Smooth muscle cell of bladder (primary cell): ENCODE measurements at places on chromosomes 13 and 19. TPM values are rescaled to one million over a fixed set of nuclear protein-coding genes. Genes with fewer than 3 reads are reported as not detected.

The MEIOSIN gene
- not detected in 2 replicates for total RNA-seq

The ZNF486 gene
- 3.6 and 3.7 TPM in 2 replicates for total RNA-seq

The ZNF227 gene
- total RNA-seq: 18.6 and 18.9 TPM in 2 replicates

The POSTN gene
- total RNA-seq: 396 and 434 TPM in 2 replicates

The SERP2 gene
- total RNA-seq: 7.1 and 8.0 TPM in 2 replicates

The TMEM238 gene
- 0.14 and 0.18 TPM in 2 replicates for total RNA-seq

The JAK3 gene
- 1.00 and 2.3 TPM in 2 replicates for total RNA-seq

The CRYL1 gene
- total RNA-seq: 22.2 TPM in 2 replicates

The CEACAM20 gene
- total RNA-seq: not detected in 2 replicates

The MBD3L2 gene
- not detected in 2 replicates for total RNA-seq

The CXCL17 gene
- total RNA-seq: not detected in 2 replicates

The ADGRL1 gene
- total RNA-seq: 2.0 and 4.3 TPM in 2 replicates

The NCAN gene
- total RNA-seq: not detected in 2 replicates

The GJB6 gene
- not detected in 2 replicates for total RNA-seq

The PDE4C gene
- total RNA-seq: 0.57 and 4.9 TPM in 2 replicates

The GGN gene
- total RNA-seq: 0.14 and 0.46 TPM in 2 replicates

The ETFB gene
- 189 and 194 TPM in 2 replicates for total RNA-seq

The RYR1 gene
- under 0.01 TPM in 2 replicates for total RNA-seq

The CYP4F8 gene
- total RNA-seq: 0.14 TPM in 1 of 2 replicates, not detected in the other

The FRY gene
- total RNA-seq: 15.0 and 28.7 TPM in 2 replicates

The HAUS5 gene
- total RNA-seq: 3.0 and 3.5 TPM in 2 replicates

The SCEL gene
- total RNA-seq: under 0.01 TPM in 1 of 2 replicates, not detected in the other

The SIGLEC5 gene
- not detected in 2 replicates for total RNA-seq

The IFT88 gene
- 13.8 and 15.2 TPM in 2 replicates for total RNA-seq

The CGB8 gene
- total RNA-seq: not detected in 2 replicates

The GNA15 gene
- total RNA-seq: under 0.01 TPM in 1 of 2 replicates, not detected in the other

The SYNGR4 gene
- not detected in 2 replicates for total RNA-seq

The PSG3 gene
- not detected in 2 replicates for total RNA-seq

The ZNF541 gene
- total RNA-seq: 0.28 TPM in 2 replicates

The ERICH4 gene
- 0.09 TPM in 1 of 2 replicates, not detected in the other for total RNA-seq

The MAP2K7 gene
- total RNA-seq: 5.8 and 9.3 TPM in 2 replicates

The MIA gene
- total RNA-seq: 0.18 TPM in 1 of 2 replicates, not detected in the other

The ADGRE2 gene
- under 0.01 TPM in 2 replicates for total RNA-seq

The CGB1 gene
- total RNA-seq: not detected in 2 replicates

The CRTC1 gene
- 1.6 and 2.8 TPM in 2 replicates for total RNA-seq

The RBM26 gene
- 12.8 and 13.5 TPM in 2 replicates for total RNA-seq

The SIGLEC12 gene
- total RNA-seq: not detected in 2 replicates

The ZNF93 gene
- 1.7 and 1.9 TPM in 2 replicates for total RNA-seq

The ADM5 gene
- 0.28 and 0.46 TPM in 2 replicates for total RNA-seq

The GNG8 gene
- total RNA-seq: not detected in 2 replicates

The ZNF415 gene
- 11.3 and 13.7 TPM in 2 replicates for total RNA-seq

The ERF gene
- total RNA-seq: 8.1 and 13.7 TPM in 2 replicates

The DYRK1B gene
- total RNA-seq: 7.7 and 9.3 TPM in 2 replicates

The ISOC2 gene
- total RNA-seq: 44.5 and 55.9 TPM in 2 replicates

The NLRP4 gene
- not detected in 2 replicates for total RNA-seq

The KCNJ14 gene
- total RNA-seq: 0.28 and 0.46 TPM in 2 replicates

The NANOS2 gene
- total RNA-seq: not detected in 2 replicates

The LILRA2 gene
- not detected in 2 replicates for total RNA-seq

The PBX4 gene
- total RNA-seq: 0.43 and 0.55 TPM in 2 replicates

The DOCK6 gene
- total RNA-seq: 5.0 and 7.0 TPM in 2 replicates

The HSD17B14 gene
- 6.8 and 7.3 TPM in 2 replicates for total RNA-seq

The FUT6 gene
- not detected in 2 replicates for total RNA-seq

The SLC7A10 gene
- not detected in 2 replicates for total RNA-seq

The FARP1 gene
- total RNA-seq: 30.6 and 31.5 TPM in 2 replicates
